Thyroid gland (tissue), 4 donors: ENCODE measurements at places on chromosomes 13 and 19. TPM values are rescaled to one million over a fixed set of nuclear protein-coding genes. Genes with fewer than 3 reads are reported as not detected.

DNA sequence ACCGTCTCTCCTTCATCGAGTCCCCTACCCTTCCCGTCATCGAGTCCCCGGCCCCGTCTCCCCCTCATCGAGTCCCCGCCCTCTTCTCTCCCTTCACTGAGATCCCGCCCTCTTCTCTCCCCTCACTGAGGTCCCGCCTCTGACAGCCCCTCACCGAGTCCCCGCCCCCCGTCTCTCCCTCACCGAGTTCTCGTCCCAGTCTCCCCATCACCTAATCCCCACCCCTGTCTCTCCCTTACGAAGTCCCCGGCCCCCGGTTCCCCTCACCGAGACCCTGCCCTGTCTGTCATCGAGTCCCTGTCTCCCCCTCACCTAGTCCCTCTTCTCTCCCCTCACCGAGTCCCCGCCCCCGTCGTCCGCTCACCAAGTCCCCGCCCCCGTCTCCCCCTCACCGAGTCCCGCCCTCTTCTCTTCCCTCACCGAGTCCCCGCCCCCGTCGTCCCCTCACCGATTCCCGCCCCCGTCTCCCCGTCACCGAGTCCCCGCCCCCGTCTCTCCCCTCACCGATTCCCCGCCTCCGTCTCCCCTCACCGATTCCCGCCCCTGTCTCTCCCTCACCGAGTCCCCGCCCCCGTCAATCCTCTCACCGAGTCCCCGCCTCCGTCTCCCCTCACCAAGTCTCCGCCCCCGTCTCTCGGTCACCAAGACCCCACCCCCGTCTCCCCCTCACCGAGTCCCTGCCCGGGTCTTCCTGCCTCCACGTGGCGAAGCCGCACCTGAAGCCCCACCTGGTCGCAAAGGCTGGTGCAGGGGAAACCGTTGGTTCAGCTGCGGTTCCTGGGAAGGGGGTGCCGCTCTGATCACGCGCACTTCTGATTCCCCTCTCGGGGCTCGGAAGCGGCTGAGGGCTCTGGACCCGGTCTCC, 23.9 kb upstream of the ZNF846 start:
- no peaks in the 10 kb centered on the region for H3K36me3 ChIP-seq
- H3K27ac ChIP-seq: peak overlapping the region; percentile 93
- no peaks in the 10 kb centered on the region for H3K27me3 ChIP-seq
- peak overlapping the region; percentile 68 for H3K4me3 ChIP-seq
- peaks cover 6% of the 10 kb centered on the region for H3K4me1 ChIP-seq

GRCh38 chr13:110280985-110281688, 25.8 kb downstream of the COL4A1 start:
- H3K36me3 ChIP-seq: no peaks in the 10 kb centered on the region
- H3K4me3 ChIP-seq: no peak overlapping the region
- no peak for DNase-seq
- no peak overlapping the region for H3K27ac ChIP-seq

DNA sequence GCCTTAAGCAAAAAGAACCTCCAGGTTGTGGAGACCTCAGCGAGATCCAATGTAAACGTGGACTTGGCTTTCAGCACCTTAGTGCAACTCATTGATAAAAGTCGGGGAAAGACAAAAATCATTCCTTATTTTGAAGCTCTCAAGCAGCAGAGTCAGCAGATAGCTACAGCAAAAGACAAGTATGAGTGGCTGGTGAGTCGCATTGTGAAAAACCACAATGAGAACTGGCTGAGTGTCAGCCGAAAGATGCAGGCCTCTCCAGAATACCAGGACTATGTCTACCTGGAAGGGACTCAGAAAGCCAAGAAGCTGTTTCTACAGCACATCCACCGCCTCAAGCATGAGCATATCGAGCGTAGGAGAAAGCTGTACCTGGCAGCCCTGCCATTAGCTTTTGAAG, 58.5 kb downstream of the ARHGAP35 start:
- peaks cover 6% of the 10 kb centered on the region for H3K36me3 ChIP-seq
- H3K4me3 ChIP-seq: no peak overlapping the region
- no peak for DNase-seq
- H3K27me3 ChIP-seq: no peaks in the 10 kb centered on the region
- H3K27ac ChIP-seq: no peak overlapping the region

The CRX gene
- total RNA-seq: not detected

The ZSWIM4 gene
- 8.2 TPM for total RNA-seq
